Vein endothelial cell (primary cell): ENCODE measurements at places on chromosomes 13 and 19. TPM values are rescaled to one million over a fixed set of nuclear protein-coding genes. Genes with fewer than 3 reads are reported as not detected.

Gene ZNF69
- total RNA-seq: 3.3 and 12.8 TPM in 2 replicates

Gene ZNF260
- 18.1 and 20.3 TPM in 2 replicates for total RNA-seq

Gene GPR4
- 5.2 and 6.7 TPM in 2 replicates for total RNA-seq

Gene LENG1
- 4.5 and 5.9 TPM in 2 replicates for total RNA-seq

Gene ZNF285
- total RNA-seq: 2.2 and 2.6 TPM in 2 replicates

Gene ETV2
- 0.29 and 0.65 TPM in 2 replicates for total RNA-seq

Gene LMTK3
- total RNA-seq: under 0.01 and 0.10 TPM in 2 replicates

Gene CEACAM3
- total RNA-seq: not detected in 2 replicates

Gene CD70
- total RNA-seq: not detected in 2 replicates

Gene ESD
- total RNA-seq: 96.4 and 96.9 TPM in 2 replicates

Gene FCAR
- not detected in 2 replicates for total RNA-seq

Gene ZNF844
- total RNA-seq: 1.6 and 4.2 TPM in 2 replicates

Gene ZNF444
- 13.1 and 24.8 TPM in 2 replicates for total RNA-seq

Gene KLK15
- total RNA-seq: not detected in 2 replicates

Gene IL27RA
- total RNA-seq: 4.1 and 6.5 TPM in 2 replicates

Gene IL17D
- total RNA-seq: 6.2 and 7.8 TPM in 2 replicates
